ENCODE measurements at places on chromosomes 5 and 9.

DNA sequence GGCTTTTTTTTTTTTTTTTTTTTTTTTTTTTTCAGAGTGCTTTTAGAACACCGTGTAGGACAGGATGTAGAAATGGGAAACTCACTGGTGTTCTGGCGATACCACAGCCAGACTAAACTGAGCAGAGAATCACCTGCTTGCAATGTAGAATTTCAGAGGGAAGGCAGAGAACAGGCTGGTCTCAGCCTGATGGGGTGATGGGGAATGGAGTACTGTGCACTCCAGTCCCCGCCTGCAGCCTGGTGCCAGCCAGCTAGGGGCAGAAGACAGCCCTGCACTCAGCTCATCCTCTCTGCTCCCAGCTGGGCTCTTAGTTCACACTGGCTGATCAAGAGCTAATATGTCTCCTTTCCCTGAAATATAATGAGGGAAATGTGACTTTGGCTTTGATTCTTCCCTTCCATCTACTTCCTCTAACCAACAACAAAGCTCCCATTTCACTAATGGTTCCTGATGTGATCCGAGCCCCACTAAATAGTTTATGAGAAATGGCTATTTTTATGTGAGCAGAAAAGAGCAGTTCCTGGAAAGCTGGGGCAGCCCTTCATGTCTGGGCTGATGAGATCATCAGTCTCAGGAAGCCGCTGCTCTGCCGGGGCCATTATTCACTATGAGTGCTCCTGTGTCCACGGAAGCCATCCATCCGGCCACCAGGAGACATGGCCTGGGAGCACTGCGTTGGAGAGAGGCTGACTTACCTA lies 209.7 kb downstream of the GADD45G start:
- DNase-seq: no peak

DNA sequence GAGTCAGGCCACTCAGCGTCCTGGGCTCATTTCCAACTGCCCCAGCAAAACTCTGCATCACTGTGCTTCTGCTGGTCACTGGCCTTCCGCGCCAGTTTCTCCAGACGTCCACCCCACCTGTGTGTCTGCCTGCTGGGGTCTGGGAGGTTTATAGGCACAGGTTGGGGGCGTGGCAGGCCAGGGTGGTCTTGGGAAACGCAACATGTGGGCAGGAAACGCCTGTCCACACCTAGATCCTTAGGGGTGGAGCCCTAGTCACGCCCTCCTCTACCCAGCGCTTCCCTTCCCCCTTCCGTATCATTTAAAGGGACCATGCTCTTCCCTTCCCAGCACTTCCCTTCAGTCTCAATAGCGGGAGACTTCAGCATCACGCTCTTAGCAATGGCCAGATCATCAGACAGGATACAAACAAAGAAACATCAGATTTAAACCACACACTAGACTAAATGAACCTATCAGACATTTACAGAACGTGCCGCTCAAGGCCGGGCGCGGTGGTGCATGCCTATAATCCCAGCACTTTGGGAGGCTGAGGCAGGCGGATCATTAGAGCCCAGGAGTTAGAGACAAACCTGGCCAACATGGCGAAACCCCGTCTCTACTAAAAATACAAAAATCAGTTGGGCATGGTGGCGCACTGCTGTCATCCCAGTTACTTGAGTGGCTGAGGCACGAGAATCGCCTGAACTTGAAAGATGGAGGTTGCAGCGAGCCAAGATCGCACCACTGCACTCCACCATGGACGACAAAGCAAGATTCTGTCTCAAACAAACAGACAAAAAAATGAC lies 11.8 kb upstream of the BTNL9 start:
- DNase-seq: no peak

DNA sequence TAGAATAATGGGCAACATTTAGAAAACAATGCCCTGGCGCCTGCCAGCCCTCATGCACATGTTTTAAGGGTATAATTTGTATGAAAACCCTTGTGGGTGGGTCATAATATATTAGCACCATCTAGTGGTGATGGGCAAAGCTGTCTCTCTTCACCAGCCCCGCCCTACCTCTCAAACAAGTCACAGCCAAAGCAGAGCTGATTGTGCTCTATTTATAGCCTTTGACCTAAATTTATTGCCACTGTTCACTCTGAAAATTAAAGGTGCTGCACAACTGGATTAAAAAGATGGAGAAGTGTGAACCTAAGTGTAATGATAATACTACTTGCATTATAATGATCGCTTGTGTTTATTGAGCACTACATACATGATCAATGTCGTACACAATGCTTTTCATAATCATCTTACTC lies 131.9 kb upstream of the ANKH start:
- peak; percentile 77 for DNase-seq

DNA sequence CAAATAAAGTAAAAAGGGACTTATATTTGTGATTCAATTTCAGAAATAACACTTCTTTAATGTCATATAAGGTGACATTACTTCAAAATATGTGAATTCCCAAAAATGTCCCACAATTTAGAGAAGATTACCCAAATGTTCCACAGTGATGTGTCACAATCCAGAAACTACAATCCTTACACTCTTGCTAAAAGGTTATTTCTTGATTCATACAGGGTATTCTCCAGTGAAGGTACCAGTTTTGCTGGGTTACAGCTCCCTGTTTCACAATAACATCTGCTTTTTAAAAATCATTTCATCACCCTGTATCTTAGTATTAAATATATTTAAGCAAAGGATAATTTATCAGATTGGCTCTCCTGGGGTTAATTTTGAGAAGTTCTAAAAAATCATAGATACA lies 11.0 kb downstream of the FBN2 start:
- no peak for DNase-seq

- peak; percentile 72 for DNase-seq
Observed at GRCh38 chr5:40437452-40437861, 242.3 kb upstream of the PTGER4 start.

- no peak for DNase-seq
Observed at GRCh38 chr9:111456529-111456928, 27.7 kb downstream of the ECPAS start.

DNA sequence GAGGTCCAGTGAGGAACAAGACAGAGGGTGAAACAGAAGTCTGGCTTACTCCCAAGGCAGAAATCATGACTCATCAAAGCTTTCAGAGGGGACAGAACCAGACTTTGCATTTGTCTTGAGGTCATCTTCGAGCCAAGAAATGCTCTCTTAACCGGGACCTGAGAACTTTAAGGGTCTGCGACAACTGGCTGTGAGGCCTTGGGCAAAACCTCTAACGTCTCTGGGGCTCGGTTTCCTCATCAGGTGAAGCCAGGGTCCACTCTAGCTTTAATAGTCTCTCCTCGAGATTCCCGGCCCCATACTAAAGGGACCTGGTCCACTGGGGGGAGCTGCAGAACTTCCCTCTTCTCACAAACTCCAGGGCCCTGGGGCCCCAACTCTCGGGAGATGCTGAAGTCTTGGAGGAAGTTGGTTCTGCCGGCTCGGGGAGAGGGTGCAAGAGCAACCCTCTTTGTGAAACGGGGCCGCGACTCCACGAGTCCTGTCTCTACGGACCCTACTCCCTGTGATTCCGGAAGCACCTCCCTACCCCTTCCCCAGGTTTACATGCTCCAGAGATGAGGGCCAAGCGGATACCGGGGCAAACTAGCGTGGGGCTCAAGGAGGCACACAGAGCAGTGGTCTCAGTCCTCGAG lies 2.6 kb downstream of the GLIS3 start:
- DNase-seq: no peak

- no peak for DNase-seq
Observed at GRCh38 chr5:158811921-158812320, 287.8 kb downstream of the EBF1 start.

DNA sequence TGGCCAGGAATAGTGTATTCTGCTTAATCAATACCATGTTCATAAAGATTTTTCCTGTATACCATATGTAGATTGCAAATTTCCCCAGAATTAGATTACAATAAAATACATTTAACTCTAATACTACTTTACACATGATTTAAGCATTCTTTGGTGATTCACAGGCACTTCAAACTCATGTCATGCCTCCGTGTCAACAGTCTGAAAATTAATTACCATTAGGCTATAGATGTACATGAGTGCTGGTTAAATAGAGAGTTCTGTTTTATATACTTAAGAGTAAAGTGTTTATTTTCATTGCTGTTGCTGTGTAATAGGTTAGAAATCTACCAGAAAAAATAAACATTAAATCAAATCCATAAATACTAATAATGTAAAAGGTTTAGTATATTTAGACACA lies 159.8 kb downstream of the ZSWIM6 start:
- DNase-seq: no peak

- DNase-seq: no peak
Observed at GRCh38 chr5:167814828-167815227, 476.6 kb upstream of the WWC1 start.

- DNase-seq: no peak
Observed at GRCh38 chr5:25618821-25619220, 974.0 kb upstream of the CDH10 start.

DNA sequence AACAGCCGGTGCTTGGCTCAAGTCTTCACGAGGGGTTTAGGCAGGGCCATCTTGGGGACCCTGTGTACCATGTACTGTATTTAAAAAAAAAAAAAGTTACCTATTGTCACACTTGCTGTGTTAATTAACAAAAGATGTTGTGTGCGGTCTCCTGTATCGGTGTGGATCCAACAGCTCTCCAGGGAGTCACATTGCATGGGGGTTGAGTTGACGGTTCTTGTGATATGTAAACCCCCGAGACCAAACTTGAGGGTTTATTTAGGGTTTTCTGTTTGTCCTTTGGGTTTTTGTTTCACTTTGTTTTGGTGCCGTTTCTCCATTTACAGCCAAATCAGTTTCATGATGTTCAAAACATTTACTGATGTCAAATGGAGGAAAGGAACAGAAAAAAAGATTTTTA lies 22.2 kb downstream of the AMBP start:
- no peak for DNase-seq

- DNase-seq: no peak
Observed at GRCh38 chr9:79224672-79225433, 346.9 kb upstream of the TLE4 start.

GRCh38 chr5:67310169-67310568 lies 113.6 kb upstream of the CD180 start:
- DNase-seq: no peak

DNA sequence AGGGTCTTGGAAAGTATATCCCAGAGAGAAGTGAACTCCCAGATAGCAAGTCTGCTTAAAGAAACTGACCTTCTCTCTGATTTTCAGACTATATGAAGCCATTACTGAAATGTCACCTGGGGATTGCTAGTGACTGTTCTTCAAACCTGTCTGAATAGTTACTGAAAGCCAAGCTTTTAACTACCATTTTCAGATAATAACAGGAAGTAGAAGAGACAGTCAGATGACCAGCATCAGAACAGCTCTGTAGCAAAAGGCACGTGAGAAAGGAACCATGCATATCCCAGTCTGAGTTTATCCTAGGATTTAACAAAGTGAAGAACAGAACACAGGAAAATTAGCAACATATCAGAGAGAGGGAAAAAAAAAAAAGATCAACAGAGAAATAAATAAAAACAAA lies 74.9 kb upstream of the SELENOP start:
- DNase-seq: no peak

- no peak for DNase-seq
Observed at GRCh38 chr5:43309637-43310036, 3.6 kb downstream of the HMGCS1 start.

GRCh38 chr5:121658221-121658620 lies 193.5 kb upstream of the FTMT start:
- no peak for DNase-seq

DNA sequence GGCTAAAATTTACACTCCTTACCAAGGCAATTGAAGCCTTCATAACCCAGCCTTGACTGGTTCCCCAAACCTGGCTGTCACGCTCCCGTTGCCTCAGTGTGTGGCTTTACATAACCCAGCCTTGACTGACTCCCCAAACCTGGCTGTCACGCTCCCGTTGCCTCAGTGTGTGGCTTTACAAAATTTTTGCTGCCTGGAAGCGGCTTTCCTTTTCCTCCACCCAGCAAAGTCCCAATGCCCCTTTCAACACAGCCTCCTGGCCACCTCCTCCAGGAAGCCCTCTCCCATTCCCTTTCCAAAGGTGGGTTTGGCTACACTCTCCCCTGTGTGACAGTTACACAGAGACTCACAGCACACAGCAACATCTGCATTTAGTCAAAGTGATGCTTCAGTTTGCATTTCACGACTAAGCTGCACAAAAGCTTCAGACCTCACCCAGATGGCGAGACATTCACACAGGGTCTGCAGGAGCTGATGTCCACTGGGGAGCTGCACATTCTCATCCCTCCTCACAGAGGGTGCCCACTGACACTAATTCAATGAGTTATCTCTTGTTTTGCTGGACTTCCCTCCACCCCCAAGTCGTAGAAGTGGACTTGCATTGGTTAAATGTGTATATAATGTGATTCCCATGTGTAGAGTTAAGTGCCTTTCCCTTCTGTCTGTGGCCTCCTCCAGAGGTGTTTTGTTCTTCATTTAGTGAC lies 156.6 kb upstream of the PHYKPL start:
- no peak for DNase-seq

DNA sequence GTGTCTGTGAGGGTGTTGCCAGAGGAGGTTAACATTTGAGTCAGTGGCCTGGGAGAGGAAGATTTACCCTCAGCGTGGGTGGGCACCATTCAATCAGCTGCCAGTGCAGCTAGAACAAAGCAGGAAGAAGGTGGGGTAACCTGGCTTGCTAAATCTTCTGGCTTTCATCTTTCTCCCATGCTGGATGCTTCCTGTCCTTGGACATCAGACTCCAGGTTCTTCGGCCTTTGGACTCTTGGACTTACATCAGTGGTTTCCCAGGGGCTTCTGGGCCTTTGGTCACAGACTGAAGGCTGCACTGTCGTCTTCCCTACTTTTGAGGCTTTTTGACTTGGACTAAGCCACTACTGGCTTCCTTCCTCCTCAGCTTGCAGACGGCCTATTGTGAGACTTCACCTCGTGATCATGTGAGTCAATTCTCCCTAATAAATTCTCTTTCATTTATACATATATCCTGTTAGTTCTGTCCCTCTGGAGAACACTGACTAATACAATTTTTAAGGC lies 38.1 kb downstream of the PBX3 start:
- DNase-seq: peak; percentile 4

GRCh38 chr5:61828856-61829255 lies 477.1 kb upstream of the KIF2A start:
- no peak for DNase-seq

- DNase-seq: no peak
Observed at GRCh38 chr9:94591876-94592275, 1.7 kb downstream of the FBP2 start.

DNA sequence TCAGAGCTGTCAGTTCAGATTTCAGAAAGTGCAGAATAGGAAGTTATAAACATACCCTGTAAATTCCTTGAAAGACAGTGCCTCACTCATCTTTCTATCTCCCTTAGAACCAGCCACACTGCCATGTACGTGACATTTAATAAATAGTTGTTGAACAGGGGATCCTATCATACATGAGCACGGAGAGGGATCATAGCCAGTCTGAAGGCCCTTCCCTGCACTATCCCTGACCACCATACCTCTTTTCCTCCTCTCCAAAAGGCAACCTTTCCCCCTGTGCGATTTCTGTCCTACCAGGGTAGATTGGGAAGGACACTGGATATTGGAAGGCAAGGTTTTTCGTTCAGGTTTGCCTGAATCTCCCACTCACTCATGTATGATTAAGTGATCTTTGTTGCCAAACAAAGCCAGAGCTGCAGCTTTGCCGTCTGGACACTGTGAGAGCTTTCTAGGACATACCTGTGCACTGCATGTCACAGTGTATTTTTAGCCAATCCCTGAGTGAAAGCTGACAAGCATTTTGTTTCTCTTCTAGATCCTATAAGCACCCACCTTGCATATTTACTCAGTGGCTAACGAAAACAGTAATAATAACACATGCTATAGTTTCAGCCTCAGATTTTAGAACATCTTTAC lies 986.5 kb upstream of the WWC1 start:
- DNase-seq: no peak

- DNase-seq: no peak
Observed at GRCh38 chr5:172786736-172787462, 15.9 kb upstream of the DUSP1 start.

- DNase-seq: no peak
Observed at GRCh38 chr5:74241751-74242140, 398.8 kb downstream of the ENC1 start.

All from CD4-positive, alpha-beta T cell treated with Interleukin-2 at 100 ng/mL for 4 hours (primary cell).